Left forelimb (tissue), 1 donor: ENCODE measurements at places on chromosomes 11 and 22.

DNA sequence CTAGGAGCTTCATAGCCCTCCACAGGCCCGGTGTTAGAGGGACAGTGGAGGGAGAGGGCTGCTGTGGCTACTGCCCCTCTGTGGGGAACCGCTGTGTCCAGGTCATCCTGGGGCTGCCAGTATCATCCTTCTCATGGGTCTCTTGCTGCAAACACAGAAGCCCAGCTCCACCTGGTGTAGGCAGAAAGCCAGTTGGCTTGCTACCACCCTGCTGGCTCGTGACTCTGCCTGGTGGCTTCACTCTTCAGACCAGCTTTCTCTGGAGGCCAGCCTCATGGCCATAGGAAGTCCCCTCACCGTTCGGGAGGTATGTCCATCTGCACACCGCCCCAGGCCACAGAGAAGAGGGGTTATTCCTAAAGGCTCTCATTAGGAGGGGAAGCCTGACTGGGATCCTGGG is 19.4 kb upstream of the SUSD2 start:
- DNase-seq = no peak

DNA sequence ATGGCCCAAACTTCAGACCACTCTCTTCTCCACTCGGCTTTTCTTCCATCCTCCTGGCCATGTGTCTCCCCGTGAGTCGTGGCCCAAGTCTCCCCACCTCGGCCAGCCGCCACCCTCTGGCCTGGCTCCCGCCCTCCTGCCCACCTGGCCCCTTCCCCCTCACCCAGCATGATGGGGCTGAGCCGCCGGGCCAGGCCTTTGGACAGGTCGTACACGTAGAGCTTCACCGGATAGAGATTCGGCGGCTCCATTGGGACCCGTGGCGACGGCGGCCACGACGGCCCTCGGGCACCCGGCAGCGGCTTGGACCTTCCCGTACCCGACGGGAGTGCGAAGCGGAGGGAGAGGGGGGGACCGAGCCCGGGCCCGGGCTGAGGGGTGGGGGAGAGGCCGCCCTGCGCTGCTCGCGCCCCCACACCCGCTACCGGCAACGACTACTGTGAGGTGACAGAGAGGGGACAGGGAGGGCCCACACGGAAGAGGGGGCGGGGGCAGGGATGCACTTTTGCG is at the start of gene DESI1:
Gene DESI1 (minus strand): TSS at position 455 of the 510 bp plus-strand sequence. CDS start 204 bp downstream, at position 251.
- DNase-seq = no peak

GRCh38 chr11:17578958-17579357 is 31.9 kb downstream of the OTOG start:
- DNase-seq = peak; percentile 48

DNA sequence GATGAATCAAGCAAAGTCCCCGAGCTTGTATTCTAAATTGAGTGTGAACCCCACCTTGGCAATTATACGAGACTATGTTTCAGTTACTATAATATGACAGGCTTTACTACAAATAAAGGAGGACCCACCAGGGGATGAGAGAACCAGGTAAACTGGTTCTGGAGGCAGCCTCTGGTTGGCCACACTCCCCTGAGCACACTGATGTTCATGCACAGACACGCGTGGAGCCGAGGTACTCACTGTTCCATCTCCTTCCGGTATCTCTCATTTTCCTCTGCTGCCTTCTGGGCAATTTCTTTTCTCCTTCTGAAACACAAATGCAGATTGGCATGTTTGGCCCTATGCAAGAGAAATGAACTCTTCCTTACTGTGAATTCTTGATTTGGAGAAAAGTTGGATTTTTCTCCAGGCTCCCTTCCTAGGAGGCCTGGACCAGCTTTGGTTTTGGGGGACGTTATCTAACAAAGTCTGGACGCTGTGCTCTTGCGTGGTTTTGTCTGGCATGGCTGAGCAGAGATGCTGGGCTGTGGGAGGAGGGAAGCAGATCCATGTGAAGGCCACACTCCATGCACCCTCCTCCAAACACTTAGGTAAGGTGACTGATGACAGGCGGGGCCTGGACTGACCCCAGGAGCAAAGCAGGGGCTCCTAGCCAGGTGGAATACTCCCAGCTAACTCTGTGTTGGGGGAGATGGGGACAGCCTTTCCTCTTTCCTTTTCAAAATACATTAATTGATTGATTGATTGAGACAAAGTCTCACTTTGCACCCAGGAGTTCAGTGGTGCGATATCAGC is 22.9 kb downstream of the USH1C start:
- no peak for DNase-seq

DNA sequence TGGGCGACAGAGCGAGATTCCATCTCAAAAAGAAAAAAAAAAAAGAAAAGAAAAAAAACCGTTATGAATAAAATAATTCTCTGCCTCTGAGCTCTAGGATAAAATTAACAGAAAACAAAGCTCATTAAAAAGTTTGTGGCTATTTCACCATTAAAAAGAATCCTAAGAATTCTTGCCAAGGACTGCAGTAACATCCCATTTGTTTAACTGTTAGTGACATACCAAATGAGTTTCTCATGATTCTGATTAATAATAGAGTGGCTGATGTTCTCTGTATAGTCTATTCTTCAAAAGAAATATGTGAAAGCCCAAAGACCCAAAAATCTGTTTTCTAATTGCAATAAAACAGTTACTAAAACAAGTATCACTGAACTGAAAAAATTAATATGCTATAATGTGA is 19.7 kb downstream of the CLNS1A start:
- no peak for DNase-seq

GRCh38 chr11:7512525-7513233 is 1.1 kb upstream of the PPFIBP2 start:
- peak; percentile 73 for DNase-seq

- peak; percentile 64 for DNase-seq
Measured at GRCh38 chr11:85132851-85133585, 494.1 kb downstream of the DLG2 start.

GRCh38 chr11:45362636-45363035 is 76.5 kb upstream of the SYT13 start:
- DNase-seq = no peak

GRCh38 chr11:22797047-22797446 is 32.6 kb downstream of the SVIP start:
- DNase-seq = no peak

DNA sequence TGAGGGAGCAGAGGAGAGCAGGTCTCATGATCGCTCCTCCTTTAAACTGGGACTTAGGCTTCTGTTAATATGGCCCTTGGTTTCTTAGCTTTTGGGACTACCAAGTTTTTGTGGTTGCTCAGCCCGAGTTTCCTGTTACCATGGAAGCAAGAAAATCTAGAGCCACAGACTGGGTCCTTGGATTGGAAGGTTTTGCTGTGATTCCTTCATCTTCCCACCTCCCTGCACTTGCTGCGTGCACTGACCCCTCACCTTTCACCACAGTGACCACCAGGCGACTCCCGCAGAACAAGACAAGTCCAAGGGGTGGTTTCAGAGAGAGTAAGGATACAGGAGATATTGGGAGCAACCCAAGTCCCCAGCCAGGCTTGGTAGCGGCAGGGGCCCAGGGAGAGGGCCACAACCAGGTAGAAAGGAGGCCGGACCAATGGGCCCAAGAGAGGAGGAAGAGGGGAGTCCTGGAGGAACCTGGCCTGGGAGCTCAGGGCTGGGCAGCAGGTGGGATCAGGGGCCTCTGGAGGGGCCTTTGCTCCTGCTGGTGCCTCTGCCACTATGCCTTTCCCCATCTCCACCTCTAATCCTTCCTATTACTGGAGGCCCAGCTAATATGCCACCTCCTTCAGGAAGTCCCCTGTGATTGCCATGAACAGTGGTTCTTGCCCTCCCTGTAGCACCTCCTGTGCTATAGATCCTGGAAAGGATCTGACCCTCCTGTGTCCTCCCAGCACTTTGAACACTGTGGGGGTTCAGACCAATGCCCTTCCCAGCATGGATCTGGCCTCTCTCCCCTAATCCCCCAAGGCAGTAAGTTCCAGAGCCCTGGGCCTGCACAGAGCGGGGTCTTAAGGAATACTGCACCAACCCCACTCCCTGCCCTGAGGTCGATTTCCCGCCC is 21.2 kb downstream of the CSF2RB start:
- DNase-seq = no peak

GRCh38 chr11:12195768-12196167 is 85.4 kb downstream of the MICAL2 start:
- peak; percentile 0 for DNase-seq

DNA sequence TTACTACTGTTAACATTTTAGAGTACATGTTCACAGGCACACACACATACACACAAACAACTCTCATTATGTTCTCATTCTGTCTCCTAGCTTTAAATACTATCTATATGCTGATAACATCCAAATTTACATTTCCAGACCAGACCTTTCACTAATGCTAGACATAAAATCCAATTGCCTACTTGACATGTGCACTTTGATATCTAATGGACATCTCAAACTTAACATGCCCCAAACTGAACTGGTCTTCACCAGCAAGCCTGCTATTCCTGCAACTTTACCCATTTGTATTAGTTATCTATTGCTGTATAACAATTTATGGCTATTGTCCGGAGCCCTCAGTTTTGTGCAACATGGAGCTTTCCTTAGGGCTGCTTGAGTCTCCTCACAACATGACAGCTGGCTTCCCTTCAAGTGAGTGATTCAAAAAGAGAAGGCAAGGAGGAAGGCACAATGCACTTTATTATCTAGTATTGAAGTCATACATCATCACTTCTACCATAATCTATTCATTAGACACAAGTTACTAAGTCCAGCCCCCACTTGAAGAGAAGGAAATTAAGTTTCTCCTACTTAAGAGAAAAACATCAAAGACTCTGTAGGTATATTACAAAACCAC is 3.0 kb downstream of the SLC36A4 start:
- DNase-seq = no peak

DNA sequence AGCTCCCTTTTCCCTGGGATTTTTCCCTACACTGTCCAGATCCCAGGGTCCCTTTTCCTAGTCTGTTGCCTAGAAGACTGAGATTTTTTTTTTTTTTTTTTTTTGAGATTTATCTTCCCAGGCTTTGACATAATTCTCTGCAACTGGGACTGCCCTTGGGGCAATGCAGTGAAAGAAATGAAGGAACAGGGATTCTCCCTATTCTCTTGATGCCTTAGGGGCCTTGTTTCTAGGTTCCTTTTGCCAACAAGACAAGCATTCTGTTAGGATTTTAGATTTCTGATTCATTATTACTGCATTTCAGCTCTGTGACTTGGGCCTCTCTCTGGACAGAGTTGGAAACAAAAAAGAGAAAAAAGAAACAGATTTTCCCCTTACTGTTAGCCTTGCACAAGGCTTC is 47.3 kb downstream of the QSER1 start:
- DNase-seq = no peak

- no peak for DNase-seq
Measured at GRCh38 chr11:99803501-99803900, 782.8 kb downstream of the CNTN5 start.

GRCh38 chr22:37090920-37091695 is 18.4 kb downstream of the TMPRSS6 start:
- no peak for DNase-seq

- DNase-seq = no peak
Measured at GRCh38 chr11:57801183-57801485, 39.5 kb downstream of the CTNND1 start.

DNA sequence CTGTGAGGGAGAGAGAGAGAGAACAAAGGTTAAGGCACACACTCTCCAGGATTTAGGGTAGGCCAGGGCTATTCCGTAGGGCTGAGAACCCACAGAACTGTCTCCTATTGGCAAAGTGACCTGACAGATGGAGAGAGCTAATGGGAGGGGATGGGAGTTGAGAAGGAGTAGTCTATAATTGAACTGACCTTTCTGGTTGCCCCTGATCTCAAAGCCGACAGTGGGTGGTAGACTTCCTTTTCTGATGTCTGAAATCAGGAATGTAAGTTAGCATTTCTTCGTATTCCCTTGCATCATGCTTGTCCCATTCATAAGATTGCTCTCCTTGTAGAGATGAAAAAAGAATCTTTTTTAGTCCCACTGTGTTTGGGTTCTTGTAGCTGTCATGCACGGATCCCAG is 210.1 kb downstream of the NTM start:
- DNase-seq = no peak

GRCh38 chr22:45620706-45621105 is 50.9 kb upstream of the ATXN10 start:
- DNase-seq = no peak

GRCh38 chr11:20060181-20060580 is 100.1 kb downstream of the DBX1 start:
- no peak for DNase-seq

DNA sequence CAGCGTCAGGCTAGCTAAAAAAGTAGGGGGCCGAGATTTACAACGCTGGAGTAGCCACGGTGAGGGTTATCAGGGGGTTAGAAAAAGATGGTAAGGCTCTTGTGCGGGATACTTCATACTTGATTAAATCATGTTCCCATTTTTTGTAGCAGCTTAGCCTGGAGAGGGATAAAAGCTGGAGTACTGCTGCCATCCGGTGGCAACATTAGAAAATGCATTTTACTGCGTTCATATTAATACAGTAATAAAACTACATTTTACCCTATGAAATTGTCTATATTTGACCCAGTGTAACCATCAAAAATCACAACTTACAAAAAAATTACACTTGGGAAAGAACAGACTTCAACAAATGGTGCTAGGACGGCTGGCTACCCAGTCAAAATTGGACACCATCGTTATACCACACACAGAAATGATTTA is 17.3 kb downstream of the RPUSD4 start:
- DNase-seq = no peak

- peak; percentile 64 for DNase-seq
Measured at GRCh38 chr11:31822175-31822926, 11.2 kb upstream of the PAX6 start.

DNA sequence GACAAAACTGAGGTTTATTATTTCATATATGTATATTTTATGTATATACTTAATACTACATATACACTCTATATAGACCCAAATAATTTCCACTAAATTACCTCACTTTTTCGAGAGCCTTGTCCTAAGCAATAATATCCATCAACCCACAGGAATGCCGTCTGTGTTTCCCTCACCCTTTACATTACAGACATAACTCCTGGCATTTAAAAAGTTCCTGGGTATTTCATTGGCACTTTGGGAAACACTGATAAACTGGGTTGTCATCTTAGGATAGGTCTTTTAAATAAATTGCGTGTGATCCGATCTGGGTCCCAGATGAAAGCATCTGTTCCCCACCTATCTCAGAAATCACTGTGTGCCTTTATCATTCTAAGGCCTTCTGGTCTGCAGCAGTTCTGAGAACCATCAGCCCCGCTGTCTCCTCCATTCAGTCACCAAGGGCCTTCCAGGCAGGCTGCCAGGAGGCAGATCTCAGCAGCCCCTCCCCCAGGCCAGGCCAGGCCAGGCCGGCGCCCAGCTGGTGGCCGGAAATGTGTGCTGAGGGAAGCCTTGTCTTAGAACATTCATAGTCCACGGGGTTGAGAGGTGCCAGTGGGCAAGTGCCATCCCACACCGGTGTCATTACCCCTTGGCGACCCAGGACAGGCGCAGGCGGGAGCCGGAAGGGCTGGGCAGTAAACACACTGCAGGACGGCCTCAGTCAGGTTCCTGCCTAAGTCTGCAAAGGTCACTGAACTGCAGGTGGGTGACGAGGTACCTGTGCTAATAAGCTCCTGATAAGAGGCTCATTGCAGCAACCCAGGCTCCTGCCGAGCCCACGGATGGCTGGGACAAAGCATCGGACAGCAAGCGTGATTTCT is 3.3 kb downstream of the FGF19 start:
- DNase-seq = peak; percentile 83

DNA sequence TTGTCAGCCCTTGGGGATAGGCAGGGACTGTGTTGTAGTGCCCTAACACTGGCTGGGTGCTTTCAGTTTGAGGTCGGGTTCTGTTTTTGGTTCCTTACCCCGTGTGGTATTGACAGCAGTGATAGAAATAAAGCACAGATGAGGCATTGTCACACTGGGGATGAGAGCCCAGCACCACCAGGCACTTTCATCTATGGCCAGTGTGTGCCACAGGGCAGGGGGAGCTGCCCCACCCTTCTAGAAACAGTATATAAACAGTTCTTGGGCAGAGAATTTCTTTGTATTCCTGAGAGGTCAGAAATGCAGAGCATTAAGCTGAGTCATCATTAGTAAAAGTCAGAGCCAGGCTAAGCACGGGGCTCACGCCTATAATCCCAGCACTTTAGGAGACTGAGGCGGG is 23.1 kb upstream of the CDC42EP2 start:
- no peak for DNase-seq
